ENCODE measurements at places on chromosomes 6 and 20.

- DNase-seq = peak; percentile 64
These were observed 38.5 kb downstream of the SOD2 start for GRCh38 chr6:159654483-159655098.

GRCh38 chr6:136846046-136846445 lies 23.7 kb downstream of the PEX7 start:
- DNase-seq = peak; percentile 35

- no peak for DNase-seq
These were observed 48.9 kb downstream of the ALDH5A1 start for GRCh38 chr6:24543683-24544082.

GRCh38 chr6:138722425-138723371 lies 50.9 kb upstream of the CCDC28A start:
- no peak for DNase-seq

Data from activated CD4-positive, alpha-beta T cell treated with anti-CD3 and anti-CD28 coated beads, Interleukin-2, amount 50 U/mL, for 16 hours (primary cell).